ENCODE measurements at places on chromosomes 11 and 22.

- DNase-seq: no peak
Observed at GRCh38 chr11:103904324-103904667, 132.1 kb upstream of the DDI1 start.

- no peak for DNase-seq
Observed at GRCh38 chr22:44664149-44664548, 37.9 kb upstream of the PRR5 start.

DNA sequence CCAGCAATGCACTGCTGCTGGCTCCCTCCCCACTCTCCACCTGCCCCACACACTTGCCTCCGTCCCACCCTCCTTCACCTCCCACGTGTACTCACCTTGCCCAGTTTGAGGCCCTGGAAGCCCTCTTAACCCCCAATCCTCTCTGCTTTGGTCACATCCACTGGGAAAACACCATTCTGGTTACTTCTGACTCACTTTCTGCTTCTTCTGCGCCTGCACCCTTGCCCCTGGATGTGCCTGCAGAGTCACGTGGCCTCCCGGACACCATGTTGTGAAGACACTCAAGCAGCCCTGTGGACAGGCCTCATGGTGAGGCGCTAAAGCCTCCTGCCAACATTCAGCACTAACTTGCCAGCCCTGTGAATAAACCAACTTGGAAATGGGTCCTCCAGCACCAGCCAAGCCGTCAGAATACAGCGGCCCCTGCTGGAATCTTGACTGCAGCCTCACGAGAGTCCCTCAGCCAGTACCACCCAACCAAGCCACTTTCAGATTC, 2.6 kb upstream of the NAALADL1 start:
- peak; percentile 47 for DNase-seq

DNA sequence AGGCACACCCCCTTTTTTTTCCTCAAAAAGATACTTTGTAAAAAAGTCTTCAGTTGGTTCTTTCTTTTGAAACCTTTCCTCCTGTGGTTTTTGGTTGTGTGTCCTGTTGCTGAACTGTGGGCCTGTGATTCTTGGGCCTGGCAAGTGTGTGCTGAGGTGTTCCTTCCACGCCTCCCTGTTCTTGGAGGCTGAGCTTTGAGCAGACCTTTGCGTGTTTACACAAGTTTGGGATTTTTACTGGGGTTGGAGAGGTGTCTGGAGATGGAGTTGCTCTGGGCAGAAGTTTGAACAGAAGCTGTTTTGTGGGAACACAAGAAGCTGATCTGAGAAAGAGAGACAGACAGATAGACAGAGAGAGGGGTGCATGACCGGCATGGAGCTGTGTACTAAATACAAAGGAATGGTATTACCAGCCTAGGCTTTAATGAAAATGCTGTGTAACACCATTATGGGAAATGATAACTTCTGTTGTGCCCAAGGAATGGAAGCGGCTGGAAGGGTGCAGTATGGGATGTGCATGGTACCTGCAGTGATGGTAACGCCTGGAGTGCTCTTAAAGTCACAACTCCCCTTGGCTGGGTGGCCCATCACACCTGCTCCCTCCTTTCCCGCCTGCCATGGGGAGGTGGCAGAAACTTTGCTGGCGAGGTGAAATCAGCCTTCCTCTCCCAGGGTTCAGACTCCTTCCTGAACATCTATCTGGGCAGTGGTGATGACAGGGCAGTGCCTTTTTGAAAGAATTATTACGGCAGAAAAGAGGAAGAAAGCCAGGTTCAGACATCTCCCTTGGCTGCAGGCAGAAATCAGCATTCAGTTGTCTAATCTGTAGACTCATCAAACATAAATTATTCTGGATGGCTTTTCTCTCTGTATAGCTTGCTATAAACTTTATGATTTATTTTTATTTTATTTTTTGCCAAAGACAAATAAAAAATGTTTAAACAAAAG, 70.4 kb downstream of the LDLRAD3 start:
- DNase-seq: no peak
